ENCODE measurements at places on chromosomes 11 and 22.

GRCh38 chr11:65426839-65427690 is 4.5 kb downstream of the NEAT1 start:
- peak; percentile 69 for DNase-seq

GRCh38 chr22:24185501-24186351 is 4.4 kb downstream of the SUSD2 start:
- DNase-seq, result no peak

GRCh38 chr11:3219281-3219892 is 774 bp upstream of the MRGPRG start:
- DNase-seq, result no peak

- no peak for DNase-seq
Observed at GRCh38 chr11:68002938-68003845, 705 bp downstream of the UNC93B1 start.

DNA sequence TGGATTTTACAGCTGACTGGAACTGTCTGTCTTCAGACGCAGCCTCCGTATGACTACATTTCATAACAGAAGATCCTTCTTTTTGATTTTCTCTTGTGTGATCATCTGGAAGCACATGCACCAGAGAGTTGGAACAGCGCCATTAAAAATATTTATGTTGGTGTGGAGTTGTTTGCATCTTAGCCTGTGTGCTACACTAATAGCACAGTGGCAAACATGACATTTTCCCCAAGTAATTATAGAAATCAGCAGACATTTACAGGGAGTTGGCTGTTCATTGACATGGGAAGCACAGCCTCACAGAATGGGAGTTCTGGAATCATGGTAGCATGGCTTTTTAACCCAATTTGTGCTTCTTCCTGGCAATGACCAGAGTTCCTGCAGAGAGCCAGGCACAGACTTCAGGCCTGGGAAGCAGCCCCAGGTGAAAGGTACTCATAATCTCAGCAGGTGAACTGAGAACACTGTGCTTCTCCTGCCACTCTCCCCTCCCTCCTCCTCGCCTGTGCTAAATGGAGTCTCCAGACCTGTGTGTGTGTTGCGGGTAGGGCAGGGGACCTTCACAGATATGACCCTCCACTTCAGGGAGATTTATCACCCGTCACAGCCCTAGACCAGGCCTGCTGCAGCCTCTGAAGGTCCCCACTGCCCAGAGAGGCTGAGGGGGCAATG is 82.8 kb upstream of the PLET1 start:
- no peak for DNase-seq

DNA sequence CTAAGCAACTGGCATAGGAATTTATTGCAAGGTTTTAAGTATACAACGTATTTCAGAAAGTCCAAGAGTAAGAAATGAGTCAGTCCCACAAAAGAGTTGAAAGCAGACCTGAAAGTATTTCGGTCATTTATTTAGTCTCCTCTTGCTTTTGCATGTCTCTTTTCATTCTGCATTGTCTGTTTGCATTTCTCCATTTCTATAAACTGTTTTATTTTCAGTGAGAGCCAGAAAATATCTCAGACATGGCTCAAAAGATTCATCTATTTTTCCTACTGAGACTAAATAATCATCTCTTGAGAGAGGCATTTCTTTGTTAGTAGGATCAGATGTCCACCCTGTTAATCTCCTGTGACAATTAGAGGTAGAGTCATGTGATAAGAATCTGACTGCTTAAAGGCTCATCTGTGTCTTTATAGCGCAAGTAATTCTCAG is 219.1 kb upstream of the CCDC179 start:
- DNase-seq, result peak; percentile 14

DNA sequence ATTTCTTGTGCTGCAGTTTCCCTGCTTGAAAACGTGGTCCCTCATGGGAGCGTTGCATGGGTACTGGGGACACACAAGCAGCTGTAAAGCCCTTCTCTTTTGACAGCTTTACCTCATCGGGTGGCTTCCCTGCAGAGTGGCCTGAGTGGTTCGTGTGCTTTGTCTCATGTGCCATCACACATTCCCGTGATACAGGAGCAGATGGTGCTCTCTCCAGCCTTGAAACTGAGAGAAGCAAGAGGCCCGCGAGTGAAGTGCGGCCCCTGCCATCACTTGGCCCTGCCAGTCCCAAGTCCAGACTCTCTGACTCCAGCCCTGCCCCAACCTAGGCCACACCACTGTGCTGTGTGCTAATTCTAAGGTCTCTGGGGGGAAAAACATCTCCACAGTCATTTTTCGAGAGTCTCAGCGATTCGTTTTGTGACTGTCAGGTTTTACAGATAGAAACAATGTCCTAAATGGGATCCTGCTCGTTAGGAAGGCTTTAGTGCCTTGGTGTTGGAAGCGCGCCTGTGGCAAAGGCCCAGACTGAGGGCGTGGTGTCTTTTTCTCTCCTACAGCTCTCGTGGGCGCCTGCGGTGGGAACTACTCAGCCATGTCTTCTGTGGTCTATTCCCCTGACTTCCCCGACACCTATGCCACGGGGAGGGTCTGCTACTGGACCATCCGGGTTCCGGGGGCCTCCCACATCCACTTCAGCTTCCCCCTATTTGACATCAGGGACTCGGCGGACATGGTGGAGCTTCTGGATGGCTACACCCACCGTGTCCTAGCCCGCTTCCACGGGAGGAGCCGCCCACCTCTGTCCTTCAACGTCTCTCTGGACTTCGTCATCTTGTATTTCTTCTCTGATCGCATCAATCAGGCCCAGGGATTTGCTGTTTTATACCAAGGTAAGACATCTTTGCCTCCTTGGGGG is 64.2 kb downstream of the KREMEN1 start:
- DNase-seq, result no peak

GRCh38 chr11:116352881-116353280 is 419.9 kb downstream of the BUD13 start:
- DNase-seq, result no peak

DNA sequence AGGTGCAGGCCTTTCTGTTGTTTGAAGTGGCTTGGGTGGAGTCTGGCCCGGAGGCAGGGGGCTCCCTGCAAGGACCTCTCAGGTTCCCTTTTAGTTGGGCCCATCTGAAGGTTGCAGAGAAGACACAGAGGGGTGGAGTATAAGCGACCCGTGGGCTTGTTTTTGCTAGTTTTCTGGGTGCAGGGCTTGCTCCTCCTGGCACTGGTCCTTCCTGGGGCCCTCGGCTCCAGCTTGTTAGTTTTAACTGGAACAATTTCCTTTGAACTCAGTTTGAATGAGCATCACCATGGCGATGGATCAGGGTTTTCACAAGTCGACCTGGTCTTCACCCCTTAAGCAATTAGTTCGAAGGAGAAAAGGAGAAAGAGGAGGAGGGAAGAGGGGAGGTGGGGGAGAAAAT is 28.5 kb upstream of the OAF start:
- DNase-seq, result no peak

DNA sequence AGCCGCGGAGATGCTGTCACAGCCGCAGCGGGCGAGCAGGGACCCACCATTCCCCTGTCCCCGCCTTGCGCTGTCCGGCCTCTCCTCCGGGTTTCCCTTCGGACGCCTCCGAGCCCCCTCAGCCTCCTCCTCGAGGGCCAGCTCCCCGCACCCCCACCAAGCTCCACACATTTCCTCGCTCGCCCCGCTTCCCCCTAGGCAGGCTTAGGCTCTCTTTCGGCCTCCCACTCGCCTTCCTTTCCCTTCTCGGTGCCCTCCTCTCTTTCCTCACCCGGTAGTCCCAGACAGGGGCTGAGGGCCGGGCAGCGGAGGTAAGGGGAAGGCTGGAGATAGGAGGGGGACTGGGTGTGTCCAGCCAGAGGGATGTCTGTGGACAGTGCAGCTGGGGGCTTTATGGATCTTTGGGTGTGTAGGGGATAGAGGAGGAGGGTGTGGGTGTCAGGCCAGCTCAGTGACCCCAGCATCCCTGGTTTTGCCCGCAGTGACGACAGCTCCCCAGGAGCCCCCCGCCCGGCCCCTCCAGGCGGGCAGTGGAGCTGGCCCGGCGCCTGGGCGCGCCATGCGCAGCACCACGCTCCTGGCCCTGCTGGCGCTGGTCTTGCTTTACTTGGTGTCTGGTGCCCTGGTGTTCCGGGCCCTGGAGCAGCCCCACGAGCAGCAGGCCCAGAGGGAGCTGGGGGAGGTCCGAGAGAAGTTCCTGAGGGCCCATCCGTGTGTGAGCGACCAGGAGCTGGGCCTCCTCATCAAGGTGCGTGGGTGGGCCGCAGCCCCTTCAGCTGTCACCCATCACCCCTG is 1.6 kb downstream of the KCNK4 start:
- no peak for DNase-seq

DNA sequence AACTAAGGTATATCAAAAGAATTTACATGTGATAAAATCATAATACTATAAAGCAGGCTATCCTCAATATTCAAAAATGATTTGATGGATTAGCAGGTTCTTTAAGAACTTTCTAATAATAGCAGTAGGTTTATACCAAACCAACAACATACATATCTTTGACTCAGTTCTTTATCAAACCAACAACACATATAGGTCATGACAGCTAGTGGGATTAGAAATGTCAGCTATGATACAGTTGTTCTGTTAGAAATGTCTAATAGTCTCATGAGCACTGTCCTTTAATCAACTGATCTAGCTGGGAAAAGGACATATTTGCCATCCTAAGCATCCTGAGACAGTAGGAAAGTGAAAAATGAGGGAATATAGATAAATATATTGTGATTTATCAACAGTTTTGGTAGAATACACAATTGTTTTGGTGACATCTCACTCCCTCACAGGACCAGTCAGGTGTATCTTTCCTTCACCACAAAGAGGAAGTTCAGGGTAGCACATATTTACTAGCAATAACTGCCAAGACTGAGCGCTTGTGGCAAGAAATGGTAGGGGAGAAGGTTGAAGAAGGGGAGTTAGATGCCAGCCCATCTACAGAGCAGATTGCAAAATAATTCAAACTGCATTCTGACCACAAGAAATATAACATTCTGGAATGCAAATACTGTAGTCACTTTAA is 90.8 kb upstream of the APOA1 start:
- DNase-seq, result no peak

DNA sequence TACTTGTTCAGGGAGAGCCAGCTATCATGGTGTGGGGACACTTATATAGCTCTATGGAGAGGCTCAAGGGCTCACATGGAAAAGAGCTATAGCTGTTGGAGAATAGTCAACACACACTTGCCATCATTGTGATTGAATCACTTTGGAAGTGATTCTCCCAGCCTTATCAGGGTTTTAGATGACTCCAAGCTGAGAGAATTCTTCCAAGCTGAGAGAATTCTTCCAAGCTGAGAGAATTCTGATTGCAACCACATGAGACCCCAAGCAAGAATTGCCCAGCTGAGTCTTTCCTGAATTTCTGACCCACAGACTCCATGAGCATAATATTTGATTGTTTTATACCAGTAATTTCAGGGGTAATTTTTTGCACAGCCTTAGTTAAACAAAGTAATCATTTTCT is 1318.3 kb upstream of the RAG2 start:
- no peak for DNase-seq

- no peak for DNase-seq
Observed at GRCh38 chr11:36156817-36157519, 132.3 kb downstream of the COMMD9 start.

DNA sequence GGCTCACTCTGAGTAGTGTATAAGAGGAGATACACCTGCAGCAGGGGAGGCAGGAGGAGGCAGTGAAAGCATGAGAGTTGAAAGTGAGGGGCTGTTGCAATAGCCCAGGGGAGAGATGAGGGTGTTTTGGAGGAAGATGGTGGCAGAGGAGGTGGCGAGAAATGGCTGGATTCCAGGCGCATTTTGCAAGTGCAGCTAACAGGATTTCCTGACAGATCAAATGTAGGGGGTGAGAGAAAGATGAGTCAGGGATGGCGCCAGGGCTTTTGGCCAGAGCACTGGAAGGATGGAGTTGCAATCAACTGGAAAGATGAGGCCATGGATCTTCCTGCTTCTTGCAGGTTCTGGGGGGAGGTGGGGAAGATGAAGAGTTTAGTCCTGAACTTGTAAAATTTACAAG is 16.8 kb upstream of the TSPAN18 start:
- no peak for DNase-seq

DNA sequence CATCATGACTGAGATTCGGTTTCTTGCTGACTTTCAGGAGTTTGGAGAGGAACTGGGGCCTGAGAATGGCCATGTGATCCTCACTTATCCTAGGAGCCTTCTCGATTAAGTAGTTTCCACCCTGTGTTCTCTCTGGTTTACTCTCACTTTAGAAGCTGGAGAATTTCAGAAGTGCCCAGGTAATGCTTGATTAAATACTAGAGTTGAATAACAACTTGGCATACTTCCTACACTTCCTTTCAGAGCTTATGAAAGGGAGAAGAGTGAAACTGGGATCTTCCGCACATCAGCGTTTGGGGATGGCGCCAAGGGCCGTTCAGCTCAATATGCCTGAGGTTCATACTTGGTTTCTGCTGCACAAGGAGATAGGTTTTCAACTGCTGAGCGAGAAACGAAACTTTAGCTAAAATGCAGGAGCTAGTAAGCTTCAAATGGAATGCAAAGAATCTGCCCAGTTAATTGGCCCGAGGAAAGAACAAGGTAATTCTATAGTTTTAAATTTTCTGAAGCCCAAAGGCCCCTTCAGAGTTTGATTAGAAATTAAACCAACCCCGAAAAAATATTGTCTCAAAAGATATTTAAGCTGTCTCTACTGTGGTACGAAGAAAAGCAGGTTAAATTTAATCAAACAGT is 823 bp upstream of the MUC15 start:
- no peak for DNase-seq

- peak; percentile 66 for DNase-seq
Observed at GRCh38 chr11:111694851-111695250, 71.3 kb downstream of the PPP2R1B start.

DNA sequence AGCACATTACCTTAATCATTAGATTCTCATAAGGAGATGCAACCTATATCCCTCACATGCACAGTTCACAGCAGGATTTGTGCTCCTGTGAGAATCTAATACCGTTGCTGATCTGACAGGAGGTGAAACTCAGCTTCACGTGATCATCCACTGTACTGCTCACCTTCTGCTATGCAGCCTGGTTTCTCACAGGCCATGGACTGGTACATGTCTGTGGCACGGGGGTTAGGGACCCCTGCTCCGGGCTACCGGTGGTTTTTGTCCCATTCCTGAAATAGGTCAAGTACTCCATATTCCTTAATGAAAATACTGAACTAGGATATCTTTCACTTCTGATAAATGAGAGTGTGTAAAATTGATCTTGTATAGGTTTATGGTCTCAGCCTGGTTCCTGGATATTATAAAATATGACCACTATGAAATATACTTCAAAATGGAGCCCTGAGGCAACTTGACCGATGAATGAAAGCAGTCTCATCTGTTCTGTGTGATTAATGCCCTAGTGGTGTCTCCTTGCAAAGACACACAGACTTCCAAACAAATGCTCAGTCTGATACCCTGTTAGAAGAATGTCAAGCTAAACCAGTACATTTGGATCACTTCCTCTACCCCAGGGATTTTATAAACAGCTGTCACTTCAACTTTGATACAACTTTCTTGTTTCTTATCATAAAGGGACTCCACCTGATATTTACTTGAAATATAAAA is 492.9 kb upstream of the ANO3 start:
- DNase-seq, result no peak

DNA sequence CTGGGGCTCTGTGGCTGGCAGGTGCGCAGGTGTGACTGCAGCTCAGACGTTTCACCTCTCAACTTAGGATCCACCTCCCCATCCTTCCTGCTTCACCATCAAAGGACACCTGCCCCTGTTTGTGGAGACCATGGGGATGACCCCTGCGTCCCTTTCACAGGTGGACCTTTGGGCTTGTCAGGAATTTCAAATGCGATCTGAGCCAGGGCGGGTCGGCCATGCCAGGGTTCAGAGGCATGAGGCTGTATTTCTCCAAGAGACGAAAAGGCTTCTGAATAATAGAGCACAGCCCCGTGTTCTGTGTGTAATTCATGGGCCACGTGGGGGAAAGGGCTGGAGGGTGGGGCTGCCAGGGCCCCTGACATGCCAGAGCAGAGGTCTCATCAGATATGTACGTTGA is 668.0 kb downstream of the BRD1 start:
- DNase-seq, result no peak

Measured in GM04504 (cell line).